LoVo (cell line): ENCODE measurements at places on chromosomes 5 and 9.

- DNase-seq: no peak
Measured at GRCh38 chr9:13992138-13993088, 321.5 kb downstream of the NFIB start.

GRCh38 chr5:98630621-98631020, 142.8 kb upstream of the RGMB start:
- no peak for DNase-seq

DNA sequence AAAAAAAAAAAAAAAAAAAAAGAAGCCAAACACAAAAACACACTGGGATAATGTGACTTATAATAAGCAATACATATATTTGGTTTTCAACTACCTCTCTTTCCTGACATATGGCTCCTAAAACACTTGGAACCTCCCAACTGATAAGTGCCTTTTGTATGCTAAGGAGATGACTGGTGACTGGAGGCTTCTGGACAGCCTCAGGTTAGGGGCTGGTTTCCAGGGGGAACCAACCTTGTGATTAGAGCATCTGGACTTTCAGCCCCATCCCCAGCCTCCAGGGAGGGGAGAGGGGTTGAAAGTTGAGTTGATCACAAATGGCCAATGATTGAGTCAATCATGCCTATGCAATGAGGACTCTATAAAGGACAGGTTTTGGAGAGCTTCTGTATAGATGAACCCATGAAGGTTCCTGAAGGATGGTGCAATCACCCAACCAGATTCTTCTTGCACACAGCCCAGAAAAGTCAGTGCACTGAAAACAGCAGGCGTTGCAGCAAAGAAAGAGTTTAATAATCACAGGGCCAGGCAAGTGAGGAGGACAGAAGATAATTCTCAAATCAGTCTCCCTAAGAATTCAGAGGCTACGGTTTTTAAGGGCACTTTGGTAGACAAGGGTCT, 276.7 kb downstream of the AUH start:
- no peak for DNase-seq

DNA sequence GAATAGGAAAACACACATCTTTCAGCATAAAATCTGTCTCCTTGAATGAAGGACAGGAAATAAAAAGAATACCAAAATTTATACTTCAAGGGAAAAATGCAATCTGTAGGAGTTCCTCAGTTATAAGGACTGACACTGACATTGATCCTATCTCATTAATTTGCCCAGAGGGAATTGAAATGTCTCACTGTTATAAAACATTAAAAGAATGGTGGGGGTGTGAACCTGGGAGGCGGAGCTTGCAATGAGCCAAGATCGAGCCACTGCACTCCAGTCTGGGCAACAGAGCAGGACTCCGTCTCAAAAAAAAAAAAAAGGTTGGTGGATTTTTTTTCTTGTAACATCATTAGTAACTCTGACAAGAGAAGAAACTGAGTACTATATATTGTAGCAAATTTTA, 60.8 kb downstream of the TTLL11 start:
- DNase-seq: no peak

- DNase-seq: no peak
Measured at GRCh38 chr5:127389601-127390000, 99.0 kb downstream of the MEGF10 start.

DNA sequence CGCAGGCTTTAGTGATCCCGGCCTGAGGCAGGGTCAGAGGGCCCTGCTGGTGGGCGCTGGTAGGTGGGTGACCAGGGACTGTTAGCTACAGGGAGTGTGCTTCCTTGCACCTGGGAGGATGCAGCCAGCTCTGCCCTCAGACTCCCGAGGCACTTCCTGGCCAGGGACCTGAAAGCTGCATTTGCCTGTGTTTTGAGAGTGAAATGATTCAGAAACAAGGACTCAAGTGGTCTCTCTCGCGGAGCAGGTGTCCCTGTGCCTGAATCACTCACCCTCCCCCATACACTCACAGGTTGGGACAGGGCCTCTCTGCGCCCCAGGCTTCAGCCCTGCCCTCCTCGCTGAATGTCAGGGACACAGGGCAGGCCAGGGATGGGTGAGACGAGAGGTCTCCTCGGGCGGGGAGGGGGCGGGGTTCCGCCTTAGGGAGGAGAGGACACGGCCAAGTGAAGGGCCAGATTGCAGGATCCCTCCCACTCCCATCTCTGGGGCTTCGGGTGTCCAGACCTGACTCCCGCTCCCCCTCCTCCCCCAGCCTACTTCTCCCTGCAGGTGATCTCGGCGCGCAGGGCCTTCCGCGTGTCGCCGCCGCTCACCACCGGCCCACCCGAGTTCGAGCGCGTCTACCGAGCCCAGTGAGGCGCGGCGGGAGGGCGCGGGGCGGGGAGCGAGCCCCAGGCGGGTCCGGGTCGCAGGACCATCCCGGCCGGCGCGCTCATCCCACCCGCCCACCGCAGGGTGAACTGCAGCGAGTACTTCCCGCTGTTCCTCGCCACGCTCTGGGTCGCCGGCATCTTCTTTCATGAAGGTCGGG, 1.5 kb downstream of the LTC4S start:
- DNase-seq: peak; percentile 41

DNA sequence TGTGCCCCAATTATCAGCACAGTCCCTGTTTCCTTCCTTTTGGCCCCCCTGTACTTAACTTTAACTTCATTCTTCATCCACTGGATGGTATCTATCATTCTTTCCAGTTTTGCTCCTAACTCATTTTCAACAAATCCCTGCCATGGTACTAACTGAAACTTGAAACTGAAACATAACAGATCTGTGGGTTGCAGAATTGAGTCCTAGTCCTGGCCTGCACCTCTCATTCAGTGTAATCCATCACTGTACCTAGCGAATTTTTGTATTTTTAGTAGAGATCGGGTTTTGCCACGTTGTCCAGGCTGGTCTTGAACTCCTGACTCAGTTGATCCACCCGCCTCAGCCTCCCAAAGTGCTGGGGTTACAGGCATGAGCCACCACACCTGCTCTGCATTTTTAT, 15.3 kb upstream of the PIK3R1 start:
- DNase-seq: no peak

GRCh38 chr5:24364711-24365110, 280.1 kb downstream of the CDH10 start:
- no peak for DNase-seq

DNA sequence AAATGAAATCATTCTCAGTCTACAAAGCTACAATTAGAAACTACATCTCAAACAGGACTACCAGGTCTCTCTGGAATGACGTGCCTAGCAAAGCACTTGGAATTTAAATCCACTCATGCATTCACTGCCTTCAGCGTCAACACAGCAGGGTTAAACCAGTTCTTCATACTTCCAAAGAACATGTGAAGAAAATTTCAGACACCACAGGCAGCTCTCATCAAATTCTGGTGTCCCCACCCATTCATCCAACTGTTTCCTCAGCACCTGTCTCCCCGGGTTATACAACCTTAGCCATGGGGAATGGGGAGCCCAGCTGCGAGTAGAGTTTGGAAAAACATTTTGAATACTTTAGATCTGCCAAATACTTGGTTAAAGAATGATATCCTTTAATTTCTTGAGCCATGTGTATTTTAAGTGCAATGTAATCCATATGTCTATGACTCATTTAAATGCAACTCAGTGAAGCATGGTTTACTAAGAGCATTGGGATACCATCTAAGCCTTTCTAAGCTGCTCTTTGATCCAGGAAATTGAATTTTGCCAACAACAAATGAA, 17.5 kb downstream of the ADAM19 start:
- DNase-seq: no peak

GRCh38 chr9:89425921-89426383, 72.0 kb downstream of the SEMA4D start:
- no peak for DNase-seq

- DNase-seq: no peak
Measured at GRCh38 chr5:150779397-150780186, 1.0 kb downstream of the SMIM3 start.

DNA sequence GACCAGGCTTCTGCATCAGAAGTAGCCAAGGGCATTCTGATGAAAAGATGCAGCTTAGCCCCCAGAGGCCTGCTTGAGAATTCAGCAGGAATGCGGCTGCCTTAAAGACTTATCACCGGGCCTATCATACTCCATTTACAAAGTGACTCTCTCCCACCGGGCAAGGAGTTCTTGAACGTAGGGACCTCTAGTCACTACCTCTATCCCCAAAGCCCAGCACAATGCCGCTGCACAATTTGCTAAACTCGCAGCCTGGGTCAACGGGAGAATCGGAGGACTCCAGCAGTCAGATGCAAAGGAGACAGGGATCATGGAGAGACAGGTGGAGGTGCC, 661 bp downstream of the PDCL start:
- no peak for DNase-seq

DNA sequence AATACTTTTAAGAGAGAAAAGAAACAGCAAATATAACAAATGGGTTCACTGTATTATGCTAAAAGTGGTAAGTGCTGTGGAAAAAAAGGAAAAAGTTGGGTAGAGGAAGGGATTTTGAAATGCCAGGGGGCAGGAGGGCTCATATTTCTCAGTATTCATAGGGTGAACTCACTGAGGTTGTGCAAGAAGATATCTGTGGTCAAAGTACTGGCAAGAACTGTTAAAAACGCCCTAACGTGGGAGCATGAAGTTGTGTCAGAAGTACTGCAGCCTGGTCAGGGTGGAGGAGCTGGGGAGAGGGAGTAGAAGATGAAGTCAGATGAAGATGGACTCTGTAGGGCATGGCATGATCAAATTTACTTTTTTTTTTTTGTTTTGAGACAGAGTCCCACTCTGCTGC, 31.2 kb upstream of the SLC28A3 start:
- no peak for DNase-seq

GRCh38 chr9:77438653-77439052, 209.5 kb downstream of the GNA14 start:
- no peak for DNase-seq

GRCh38 chr5:167152561-167152960, 1138.9 kb upstream of the WWC1 start:
- DNase-seq: no peak

- DNase-seq: no peak
Measured at GRCh38 chr5:15620501-15620900, 120.5 kb downstream of the FBXL7 start.

DNA sequence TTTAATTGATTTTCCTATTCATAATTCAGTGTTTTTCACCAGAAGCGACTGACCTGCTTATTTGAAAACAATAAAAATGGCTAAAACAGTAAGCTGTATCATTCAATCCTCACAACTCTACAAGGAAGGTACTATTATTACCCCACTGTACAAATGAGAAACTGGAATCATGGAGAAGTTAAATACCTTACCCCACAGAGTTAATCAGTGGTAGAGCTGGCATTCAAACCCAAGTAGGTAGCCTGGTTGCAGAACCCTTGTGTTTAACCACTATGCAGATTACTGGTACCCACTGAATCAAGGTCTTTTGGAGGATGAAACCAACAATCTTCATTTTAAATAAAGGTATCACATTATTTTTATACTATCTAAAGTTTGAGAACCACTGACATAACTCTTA, 59.6 kb downstream of the MLANA start:
- no peak for DNase-seq

GRCh38 chr5:90473396-90474234, 956 bp downstream of the MBLAC2 start:
- peak; percentile 30 for DNase-seq

DNA sequence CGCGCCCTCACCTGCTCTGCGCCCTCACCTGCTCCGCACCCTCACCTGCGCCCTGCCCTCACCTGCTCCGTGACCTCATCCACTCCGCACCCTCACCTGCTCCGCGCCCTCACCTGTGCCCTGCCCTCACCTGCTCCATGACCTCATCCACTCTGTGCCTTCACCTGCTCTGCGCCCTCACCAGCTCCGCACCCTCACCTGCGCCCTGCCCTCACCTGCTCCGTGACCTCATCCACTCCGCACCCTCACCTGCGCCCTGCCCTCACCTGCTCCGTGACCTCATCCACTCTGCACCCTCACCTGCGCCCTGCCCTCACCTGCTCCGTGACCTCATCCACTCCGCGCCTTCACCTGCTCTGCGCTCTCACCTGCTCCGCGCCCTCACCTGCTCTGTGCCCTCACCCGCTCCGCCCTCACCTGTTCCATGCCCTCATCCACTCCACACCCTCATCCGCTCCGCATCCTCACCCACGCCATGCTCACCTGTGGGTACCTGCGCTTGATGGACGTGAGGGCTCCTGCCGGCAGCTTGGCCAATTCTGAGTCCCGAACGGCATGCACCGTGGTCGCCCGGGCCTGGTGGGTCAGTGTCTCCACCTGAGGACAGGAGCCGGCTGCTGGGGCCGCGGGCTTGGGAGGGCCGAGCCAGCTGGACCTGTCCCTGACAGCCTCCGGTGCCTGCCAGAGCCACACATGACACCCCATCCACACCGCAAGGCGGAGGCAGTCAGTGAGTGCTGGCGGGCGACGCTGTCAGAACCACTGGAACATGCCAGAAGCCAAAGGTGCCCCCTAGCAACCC, 35.6 kb upstream of the NSMF start:
- no peak for DNase-seq

- DNase-seq: no peak
Measured at GRCh38 chr9:35842020-35842745, 13.2 kb downstream of the TMEM8B start.

GRCh38 chr5:88659529-88660263, 223.3 kb downstream of the MEF2C start:
- no peak for DNase-seq

GRCh38 chr5:178326374-178326715, 93.7 kb upstream of the PHYKPL start:
- DNase-seq: no peak

GRCh38 chr5:147303251-147303650, 68.4 kb downstream of the STK32A start:
- DNase-seq: no peak

DNA sequence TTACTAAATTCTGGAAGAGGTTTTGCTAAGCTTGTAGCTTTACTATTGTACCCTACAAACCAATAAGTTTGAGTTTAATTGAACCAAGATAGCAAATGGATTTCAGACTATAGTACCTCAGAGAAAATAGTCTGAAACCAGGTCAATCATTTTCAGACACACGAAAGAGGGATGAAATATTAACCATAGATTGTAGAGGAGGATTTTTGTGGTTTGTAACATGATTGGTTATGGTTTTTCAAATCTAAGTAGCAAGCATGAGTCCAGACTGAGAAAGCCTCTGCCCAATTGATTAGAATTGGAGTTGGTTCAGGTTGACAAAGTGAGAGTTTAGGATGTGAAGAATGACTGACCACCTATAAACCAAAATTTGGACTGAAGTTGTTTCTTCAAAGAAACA, 562.7 kb upstream of the DMAC1 start:
- DNase-seq: no peak

- no peak for DNase-seq
Measured at GRCh38 chr9:85647571-85647970, 94.2 kb downstream of the AGTPBP1 start.

DNA sequence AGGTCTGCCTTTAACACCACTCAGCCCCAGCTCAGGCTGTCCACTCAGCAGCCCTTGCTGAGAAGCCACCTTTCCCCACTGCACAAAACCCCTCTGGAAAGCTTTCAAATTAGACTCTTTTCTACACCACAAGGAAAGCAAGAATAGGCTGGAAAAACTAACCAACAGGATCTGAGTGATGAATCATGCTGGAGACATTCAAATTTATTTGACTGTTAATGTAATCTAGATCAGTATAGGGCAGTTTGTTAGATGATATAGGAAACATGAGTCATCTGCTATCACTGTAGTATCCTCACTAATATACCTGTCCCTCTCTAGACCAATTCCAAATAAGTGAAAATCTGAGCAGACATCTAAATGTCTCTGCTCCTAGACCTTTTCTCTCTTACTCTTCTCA, 127.8 kb upstream of the PAM start:
- no peak for DNase-seq
